ENCODE measurements at places on chromosomes 3 and 15.

DNA sequence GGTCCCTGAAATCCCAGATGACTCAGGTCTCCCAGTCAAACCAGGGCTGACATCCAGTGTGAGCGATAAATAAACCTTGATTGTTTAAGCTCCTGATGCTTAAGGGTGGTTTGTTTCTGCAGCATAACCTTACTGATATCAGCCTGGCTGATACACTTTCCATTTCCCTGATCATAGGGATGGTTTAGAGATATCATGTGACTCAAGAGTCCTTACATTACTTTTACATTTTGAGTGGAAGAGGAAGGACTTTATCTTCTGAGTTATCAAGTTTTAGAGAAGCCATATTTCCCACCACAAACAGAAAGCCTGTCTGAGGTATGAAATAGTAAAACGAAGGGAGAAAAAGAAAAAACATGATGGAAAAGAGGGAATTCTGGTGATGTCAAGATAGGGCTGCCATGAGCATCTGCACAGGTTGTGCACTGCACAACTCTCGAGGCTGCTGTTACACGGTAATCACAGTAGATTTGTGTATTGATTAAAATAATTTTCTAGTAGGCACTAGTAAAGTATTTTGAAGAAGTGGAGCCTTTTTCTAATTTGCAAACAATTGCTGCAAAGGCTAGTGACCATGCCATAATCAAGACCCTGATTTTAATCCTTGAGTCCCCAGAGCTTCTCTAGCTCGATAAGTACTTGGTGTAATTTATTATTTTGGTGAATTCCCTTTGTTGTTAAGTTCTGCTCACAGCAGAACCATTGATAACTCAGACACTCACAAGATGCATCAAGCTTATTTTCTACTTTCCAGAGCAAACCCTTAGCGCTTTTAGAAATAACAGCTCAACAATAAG is 34.1 kb upstream of the FBLN2 start:
- DNase-seq: no peak

DNA sequence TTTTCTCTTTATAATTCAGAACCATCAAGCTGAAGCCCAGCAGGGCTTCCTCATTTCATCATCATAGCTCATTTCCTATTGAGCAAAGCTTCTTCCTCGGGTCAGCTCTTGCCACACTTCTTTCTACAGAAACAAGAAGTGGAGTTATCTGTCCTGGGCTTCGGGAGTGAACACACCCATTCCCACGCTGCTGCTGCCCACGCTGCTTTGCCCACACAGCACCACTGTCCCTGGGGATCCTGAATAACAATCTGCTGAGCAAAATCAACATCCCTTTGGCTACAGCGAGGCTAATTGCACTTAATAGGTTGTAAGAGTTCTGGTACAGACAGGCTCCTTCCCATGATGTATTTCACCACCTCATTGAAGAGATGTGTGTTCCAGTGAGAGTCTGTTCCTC is 23.7 kb downstream of the CEP19 start:
- DNase-seq: no peak

DNA sequence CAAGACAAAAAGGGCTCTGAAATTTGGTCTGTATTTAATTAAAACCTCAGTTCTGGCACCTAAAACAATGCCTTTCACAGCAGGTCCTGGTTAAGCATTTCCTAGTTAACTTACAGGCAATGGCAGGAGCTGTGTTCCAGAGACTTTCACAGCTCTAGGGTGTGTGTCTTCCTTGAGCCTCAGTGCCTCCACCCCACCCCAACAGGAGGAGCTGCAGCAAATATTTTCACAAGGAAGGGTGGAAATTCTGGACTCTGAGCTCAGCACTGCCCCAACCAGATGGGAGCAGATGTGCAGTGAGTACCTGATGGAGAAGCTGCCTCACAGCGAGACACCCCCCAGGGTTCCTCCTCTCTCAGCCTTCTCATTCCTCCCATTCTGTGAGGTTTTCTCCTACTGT is 106.3 kb upstream of the SPATA12 start:
- no peak for DNase-seq

DNA sequence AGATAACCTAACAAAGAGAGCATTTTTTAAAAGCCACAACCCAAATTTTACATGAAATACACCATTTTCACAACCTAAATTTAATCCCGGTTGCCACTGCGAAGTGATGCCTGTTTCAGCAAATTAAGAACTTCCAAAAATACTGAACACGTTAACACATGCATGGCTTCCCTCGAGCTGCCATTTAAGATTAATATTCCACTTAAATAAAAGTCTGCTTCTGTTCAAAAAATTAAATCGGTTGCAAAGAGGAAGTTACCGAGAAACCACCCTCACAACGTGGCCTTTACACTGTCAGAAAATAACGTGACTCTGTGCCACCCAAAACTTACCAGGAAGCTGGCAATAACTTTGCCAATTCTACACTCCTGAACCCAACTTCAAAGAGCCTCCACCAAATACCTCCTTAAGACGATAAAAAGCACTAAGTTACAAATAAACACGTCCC is 1.2 kb downstream of the TBL1XR1 start:
- no peak for DNase-seq

GRCh38 chr15:67050062-67050461 is 15.3 kb upstream of the SMAD3 start:
- DNase-seq: no peak

DNA sequence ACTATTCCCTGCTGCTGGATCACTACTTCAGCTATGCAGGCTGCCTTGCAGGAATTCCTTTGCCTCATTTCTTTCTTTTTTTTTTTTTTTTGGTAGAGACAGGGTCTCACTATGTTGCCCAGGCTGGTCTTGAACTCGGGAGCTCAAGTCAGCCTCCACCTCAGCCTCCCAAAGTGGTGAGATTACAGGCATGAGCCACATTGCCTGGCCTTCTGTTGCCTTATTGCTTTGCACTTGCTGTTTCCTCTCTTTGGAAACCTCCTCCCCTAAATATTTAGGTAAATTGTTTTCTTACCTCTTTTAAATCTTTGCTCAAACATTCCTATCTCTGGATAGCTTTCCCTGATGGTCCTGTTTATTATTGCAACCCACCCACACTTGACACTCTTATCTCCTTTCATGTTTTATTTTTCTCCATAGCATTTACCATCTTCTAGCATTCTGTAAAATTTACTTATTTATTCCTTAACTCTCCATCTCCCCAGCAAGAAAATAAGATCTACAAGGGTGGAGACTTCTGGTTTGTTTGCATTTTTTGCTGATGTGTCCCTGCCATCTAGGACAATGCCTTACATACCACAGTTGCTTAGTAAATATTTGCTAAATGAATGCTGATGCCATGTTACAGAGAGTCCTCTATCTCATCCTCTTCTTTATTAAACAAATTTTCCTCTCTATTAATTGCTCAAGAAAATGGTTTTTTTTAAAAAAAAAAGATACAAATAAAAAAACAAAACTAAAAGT is 134.8 kb downstream of the P2RY1 start:
- DNase-seq: no peak

GRCh38 chr15:47750030-47750739 is 32.9 kb downstream of the SEMA6D start:
- DNase-seq: no peak

GRCh38 chr15:27512281-27513001 is 541.5 kb downstream of the GABRG3 start:
- no peak for DNase-seq

DNA sequence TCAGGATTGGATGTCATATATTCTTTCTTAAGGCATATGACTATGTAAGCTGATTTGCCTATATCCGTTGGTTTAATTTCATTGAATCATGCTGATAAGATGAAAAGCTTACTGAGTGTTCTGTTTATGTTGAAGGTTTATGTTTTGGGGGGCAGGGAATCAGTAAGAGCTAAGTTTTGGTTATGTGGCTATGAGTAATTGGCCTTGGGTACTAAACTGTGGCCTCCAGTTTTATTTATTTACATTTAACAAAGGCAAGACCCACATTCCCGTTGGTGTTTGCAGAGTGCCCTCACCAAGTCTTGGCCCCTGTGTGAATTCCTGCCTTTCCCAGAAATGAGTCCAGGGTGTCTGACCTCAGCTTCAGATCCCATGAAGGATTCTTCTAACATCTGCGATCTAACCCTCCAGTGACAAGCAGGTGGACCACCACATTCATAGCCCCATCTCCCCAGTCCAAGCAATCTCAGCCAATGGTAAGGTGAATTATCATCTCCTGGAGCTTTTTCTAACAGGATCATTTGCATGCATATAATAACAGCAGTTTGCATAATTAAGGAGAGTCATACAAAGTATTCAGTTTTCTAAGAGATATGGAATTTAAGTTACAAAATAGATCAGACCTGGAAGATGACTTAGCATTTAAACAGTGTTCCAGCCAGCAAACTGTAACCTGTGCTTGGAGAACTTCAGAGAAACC is 27.4 kb downstream of the GLDN start:
- DNase-seq: no peak

DNA sequence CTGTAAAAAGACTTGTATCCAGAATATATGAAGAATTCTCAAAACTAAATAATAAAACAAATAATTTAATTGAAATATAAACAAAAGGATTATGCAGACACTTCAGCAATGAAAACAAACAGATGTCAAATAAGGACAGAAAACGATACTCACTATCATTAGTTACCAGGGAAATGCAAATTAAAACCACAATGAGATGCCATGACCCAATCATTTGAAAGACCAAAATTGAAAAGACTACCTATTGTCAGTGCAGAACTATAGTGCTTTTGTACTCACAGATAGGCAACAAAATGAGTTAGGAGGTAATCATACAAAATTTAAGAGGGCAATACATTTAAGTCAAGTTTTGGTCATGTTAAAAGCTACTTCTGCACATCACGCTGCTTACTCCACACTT is 31.6 kb upstream of the OR5K4 start:
- DNase-seq: no peak

DNA sequence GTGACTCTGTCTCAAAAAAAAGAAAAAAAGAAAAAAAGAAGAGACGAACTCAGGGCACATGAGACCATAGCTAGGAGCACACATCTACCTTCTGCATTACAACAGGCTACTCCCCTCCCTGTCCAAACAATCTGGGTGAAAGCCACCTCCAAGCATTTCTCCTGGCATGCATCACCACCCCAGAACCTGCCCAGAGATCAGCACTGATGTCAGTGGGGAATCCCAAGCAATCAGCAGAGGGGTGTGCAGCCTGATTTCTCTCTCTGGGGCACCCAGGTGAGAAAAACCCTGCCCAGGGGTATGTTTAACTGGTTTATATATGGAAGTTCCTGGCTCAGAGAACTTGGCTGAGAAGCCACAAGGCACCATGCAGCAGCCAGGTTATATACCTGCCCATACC is 59.4 kb downstream of the CDC25A start:
- DNase-seq: no peak

All from activated CD4-positive, alpha-beta T cell treated with anti-CD3 and anti-CD28 coated beads for 24 hours (primary cell).